ENCODE measurements at places on chromosomes 7 and 10.

- no peak for DNase-seq
Measured at GRCh38 chr10:91328320-91328984, 81.7 kb upstream of the HECTD2 start.

GRCh38 chr7:31853380-31853779, 166.4 kb downstream of the PPP1R17 start:
- no peak for DNase-seq

- no peak for DNase-seq
Measured at GRCh38 chr7:72453471-72453870, 41.3 kb upstream of the CALN1 start.

- no peak for DNase-seq
Measured at GRCh38 chr7:93756890-93757289, 133.7 kb downstream of the TFPI2 start.

DNA sequence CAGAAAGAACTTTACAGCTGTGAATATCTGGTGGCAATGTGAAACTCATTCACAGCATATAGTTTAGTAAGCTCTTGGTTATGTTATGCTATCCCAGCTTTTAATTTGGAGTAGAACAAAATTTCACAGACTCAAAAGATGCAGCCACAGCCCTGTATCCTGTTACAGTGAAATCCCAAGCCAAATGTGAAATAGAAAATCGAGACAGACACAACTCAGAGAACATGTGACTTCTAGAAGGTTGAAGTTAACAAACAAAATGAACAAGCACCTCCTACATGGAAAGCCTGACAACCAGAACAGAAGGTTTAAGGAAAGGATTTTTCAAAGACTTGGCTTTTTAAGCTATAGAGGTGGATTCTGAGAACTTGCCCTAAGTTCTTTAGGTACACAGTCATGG, 39.6 kb downstream of the JAZF1 start:
- no peak for DNase-seq

DNA sequence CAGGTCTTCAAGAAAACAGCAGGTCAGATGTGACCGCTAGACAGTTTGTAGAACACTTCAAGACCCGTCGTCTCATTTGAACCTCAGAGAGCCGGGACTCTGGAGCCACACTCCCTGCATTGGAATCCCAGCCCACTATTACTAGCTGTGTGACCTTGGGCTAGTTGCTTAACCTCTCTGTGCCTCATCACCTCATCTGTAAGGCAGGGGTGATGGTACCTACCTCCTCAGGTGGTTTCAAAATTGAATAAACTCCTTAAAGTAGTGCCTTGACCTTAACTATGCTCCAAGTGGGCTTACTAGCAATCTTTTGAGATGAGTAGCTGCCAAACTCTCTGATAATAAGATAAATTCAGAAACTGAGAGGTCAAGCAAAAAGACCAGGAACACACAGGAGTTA, 43.8 kb downstream of the OGDH start:
- no peak for DNase-seq

DNA sequence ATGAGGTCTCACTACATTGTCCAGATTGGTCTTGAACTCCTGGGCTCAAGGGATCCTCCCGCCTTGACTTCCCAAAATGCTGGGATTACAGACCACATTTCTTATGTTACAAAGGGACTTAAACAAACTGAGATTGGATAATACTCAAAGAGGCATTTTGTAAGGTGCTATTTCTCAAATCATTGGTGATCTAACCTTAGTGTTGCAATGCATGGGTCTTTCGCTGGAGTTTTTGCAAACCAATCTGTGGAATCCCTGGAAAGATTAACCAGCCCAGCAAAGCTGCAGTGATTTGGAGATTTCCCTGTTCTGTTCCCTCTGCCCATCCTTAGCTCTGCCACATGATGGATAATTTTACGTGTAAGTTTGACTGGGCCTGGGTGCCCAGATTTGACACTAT, 20.4 kb upstream of the ECHDC3 start:
- no peak for DNase-seq

DNA sequence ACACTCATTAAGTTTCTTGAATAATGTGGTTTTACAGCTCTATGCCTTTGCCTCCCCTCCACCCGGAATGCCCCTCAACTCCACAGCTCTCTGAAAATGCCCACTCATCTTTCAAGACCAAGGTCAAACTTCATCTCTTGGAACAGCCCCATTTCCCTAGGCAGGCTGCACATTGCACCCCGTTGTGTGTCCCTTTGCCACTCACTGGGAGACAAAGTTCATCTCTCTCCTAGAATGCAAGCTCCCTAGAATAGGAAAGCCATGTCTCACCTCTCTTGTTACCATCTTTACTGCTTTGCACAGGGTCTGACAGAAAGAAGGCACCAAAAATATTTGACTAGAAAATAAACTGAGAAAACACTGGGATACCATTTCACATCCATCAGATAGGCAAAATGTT, 33.3 kb downstream of the UBE2H start:
- DNase-seq, result no peak

DNA sequence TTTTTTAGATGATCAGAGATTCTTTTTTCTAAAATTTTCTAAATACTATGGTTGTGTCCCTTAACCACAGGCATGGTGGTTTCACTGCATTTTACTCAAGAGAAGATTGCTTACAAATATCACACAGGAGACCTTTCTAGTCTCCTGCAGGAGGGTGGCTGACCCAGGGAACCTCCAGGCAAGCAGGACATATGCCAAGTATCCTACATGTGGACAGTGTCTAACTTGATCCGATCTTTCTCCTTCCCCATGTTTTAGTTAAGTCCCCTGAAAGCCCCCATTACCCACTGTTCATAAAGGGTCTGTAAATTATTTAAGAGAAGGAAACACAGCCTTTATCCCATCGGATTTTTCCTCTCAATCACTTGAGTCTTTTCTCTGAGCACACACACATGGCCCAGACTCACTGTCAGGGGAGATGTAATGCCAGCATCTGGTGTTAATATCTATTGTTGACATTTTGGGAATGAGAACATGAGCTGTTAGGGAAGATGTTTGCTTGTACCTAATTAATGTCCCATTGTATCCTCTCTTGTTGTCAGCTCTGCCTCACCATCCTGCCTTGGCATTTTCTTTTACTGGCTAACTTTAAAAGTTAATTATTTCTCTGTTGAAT, 755.2 kb downstream of the AUTS2 start:
- no peak for DNase-seq

DNA sequence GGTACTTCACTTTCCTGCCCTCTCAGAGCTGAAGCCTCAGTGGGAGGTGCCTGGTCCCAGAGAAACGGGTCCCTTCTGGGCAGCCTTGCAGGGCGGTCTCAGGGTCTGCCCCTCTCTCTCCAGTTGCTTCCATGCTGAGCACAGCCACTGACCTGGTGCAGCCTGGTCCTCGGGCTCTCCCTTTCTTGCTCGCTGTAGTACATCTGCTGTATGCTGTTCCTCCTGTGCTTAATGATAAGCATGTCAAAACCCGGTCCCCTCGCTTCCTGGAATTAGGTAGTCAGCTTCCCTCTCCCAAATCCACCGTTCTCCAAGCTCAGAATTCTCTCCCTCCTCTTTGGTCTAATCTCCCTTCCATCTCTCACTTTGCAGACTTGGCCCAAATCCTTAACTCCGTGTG, 11.0 kb upstream of the HPS1 start:
- DNase-seq, result no peak

- peak; percentile 50 for DNase-seq
Measured at GRCh38 chr7:5139998-5140397, 50.0 kb upstream of the WIPI2 start.

- peak; percentile 55 for DNase-seq
Measured at GRCh38 chr7:134992626-134993179, 6.4 kb downstream of the AGBL3 start.

GRCh38 chr10:3222626-3223025, 50.0 kb upstream of the PITRM1 start:
- DNase-seq, result no peak

DNA sequence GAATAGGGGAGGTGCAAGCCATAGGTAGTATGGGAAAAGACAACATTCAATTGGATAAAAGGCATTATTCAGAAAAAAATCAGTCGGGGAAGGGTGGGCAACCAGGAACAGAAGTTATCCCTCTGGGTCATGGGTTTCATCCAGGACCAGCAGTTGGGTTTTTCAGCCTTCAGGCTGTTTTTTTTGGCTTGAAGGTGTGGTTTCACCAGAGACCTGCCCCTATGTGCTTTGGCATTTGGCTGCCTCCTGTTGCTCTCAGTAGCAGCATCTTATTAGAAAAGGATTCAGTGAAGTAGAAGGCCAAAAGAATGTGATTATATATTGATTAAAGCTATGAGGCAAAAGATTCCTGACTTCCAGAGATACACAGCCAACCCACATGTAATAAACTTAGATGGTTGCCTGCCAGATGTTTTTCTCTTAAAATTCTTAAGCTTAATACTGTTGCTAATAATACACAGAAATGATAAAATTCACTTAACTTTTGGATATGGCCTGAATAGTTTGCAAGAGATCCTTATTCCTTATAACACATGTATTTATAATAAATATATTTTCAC, 251.7 kb upstream of the CSTF2T start:
- DNase-seq, result no peak

GRCh38 chr7:6164491-6164890, 107.9 kb downstream of the CYTH3 start:
- DNase-seq, result no peak

- DNase-seq, result no peak
Measured at GRCh38 chr7:94741179-94741578, 85.2 kb upstream of the SGCE start.

GRCh38 chr7:1639071-1639470, 31.0 kb upstream of the ELFN1 start:
- DNase-seq, result no peak

DNA sequence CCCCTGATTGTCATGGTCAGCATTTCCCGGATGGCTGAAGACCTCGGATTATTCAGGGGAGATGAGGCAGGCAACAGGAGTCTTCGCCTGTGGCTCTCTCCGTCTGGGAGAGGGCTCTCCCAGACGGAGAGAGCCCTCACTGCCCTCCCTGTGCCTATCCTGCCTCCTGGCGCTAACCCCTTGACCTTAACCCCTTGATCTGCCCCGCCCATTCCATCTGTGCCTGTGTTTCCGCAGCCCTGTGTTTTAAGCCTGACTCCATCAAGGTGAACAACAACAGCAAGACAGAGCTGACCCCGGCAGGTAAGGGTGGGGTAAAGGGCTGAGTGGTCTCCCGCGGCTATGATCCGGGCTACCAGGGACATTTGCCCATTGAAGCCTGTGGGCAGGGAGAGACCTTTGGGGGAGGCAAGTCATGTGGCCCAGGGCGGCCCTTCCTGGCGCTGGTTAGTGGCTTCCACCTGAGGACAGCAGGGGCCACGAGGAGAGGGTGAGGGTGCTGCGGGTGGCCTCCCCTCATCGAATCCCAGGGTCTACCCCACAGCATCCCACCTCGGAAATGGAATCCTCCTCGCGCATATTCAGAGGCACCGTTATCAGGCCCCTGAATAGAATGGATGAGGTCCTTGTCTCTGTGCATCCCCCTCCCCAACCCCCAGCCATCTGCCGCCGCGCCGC, 4.2 kb upstream of the MUC12 start:
- no peak for DNase-seq

DNA sequence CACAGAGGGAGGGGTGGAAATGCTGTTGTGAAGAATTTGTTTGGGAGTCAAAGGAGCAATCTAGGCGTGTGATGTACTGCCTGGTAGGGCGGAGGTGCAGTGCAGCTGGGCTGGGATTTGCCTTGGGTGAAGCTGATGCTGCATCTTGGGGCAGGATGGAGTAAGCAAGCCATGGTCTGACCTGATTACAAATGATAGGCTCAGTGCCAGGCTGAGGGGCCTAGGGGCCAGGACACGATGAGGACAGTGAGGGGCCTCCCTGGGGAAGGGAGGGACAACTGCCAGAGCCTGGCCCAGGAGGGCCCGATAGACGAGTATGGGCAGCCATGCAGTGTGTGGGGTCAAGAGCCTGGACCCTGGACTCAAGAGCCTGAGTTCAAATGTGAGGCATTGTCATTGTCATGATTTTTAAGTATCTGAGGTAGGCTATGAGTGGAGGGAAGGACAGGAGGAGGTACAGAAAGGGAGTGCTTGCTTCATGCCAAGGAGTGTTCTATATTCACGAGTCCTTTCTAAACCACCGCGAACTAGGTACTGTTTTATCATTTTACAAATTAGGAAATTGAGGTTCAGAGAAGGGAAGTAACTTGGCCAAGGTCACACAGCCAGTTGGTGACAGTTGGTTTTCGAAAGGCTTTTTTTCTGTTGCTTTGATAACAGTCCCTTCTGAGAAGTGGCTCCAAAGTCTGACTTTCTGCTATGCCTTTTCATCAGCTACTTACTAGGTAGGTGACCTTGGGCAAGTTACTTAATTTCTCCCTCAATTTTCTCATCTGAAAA, 29.7 kb downstream of the HIF1AN start:
- no peak for DNase-seq

DNA sequence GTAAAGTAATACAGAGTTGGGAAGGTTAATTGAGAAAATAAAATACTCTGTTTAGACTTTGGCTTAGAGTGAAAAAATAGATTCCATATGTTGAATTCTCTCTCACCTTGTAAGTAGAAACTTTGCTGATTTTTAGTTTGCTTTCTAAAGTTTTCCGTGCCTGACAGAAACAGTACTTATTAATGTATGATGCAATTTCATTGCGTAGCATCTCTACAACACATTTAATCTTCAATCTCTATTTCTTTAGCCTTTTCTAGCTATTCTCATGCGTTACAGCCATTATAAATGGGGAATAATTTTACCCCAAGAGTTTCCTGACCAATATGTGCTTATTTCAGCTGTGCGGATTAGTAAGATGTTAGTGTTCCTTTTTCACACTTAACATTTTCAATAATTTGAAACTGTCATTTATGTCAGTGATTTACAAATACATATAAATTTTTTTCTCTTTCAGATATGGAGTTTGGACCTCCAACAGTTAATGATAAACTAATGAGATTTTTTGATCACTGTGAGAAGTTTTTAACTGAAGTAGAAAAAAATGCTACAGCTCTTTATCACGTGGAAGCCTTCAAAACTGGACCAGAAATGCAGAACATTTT, 3.3 kb downstream of the MINPP1 start:
- no peak for DNase-seq

DNA sequence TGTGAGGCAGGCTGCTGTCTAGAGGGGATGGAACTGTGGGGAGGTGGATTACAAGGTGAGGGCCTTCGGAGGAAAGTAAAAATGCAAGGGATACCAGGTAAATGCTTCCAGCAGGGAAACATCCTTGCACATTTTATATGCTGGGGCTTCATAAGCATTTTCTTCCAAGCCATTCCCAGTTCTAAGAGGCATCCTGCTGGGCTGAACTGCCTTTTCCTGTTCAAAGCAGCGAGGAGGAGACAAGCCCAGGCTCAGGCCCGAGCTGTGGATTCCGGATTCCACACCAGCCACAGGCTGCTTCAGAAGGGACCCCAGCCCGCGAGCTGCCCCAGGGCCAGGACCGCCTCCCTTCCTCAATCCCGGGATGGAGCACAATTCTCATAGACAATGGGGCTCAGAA, 249.7 kb downstream of the TNS3 start:
- DNase-seq, result no peak

- no peak for DNase-seq
Measured at GRCh38 chr7:149467321-149467859, 6.5 kb upstream of the ZNF777 start.
